ENCODE measurements at places on chromosomes 13 and 19.

DNA sequence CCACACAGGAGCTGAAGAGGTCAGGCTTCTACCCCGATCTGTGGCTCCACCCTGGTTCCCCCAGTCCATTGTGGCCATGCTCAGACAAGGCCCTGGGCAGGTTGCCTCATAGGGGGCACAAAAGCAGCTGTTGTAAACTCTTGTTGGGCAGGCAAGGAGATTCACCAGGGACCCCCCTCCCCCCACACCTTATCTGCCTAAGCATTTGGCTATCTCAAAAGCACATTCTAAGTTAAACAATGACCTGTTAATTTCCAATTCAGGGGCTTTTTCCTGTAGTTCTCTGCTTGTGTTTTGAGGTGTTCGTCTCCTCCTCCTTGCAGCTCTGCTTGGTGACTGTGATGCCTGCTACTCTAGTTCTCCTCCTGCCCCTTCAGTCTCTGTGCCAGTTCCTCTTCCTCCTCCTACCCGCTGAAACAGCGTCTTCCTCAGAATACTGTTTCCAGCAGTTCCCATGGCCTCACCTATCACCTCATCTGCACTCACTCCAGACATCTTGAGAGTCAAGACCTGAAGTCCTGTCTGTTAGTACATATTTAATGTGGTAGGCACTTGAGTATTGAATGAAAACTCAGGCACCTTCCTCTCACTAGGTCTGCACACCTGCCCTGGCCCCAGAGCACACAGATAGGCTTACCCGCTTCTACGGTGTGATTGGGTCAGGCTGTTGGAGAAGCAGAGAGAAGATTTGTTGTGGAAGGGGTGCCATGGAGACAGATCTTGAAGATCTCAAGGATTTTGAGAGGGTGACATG, 31.7 kb downstream of the SPATA13 start:
- H3K4me3 ChIP-seq = no peak overlapping the region
- no peaks in the 10 kb centered on the region for H3K27me3 ChIP-seq
- H3K27ac ChIP-seq = no peak overlapping the region
- H3K4me1 ChIP-seq = no peaks in the 10 kb centered on the region
- H3K36me3 ChIP-seq = no peaks in the 10 kb centered on the region
- no peak for DNase-seq

DNA sequence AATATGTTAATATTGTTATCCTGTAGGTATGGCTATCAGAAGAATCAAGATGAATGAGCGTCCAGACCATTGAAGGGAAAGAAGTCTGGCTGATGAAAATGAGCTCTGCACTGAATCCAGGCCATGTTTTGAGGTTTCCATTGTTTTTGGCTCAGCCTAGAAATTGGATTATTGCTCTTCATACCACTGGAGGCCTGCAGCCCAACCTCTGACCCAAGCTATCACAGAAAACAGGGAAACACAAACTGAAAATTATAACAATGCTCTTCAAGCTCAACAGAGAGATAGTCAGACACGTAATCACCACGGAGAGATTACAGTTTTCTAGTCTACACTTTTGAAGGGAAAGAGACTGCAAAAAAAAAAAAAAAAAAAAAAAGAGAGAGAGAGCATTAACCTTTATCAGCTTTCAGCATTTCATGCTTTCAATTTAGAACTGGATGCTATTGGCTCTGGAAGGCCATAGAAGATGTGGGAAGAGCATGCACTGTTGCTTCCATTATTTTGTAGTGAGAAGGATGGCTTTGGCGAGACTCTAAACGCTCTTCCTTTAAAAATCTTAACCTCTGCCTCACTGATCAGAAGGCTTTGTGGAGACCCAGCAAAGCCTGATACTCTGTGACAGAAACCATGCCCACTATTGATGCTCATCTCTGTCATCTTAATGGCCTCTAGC, 10.8 kb downstream of the EDNRB start:
- no peak for DNase-seq
- H3K27ac ChIP-seq = no peak overlapping the region
- H3K4me3 ChIP-seq = no peak overlapping the region
- H3K27me3 ChIP-seq = no peaks in the 10 kb centered on the region
- no peaks in the 10 kb centered on the region for H3K36me3 ChIP-seq

- no peak overlapping the region for H3K4me3 ChIP-seq
Observed at GRCh38 chr13:91247768-91248167, 99.7 kb upstream of the MIR17HG start.

DNA sequence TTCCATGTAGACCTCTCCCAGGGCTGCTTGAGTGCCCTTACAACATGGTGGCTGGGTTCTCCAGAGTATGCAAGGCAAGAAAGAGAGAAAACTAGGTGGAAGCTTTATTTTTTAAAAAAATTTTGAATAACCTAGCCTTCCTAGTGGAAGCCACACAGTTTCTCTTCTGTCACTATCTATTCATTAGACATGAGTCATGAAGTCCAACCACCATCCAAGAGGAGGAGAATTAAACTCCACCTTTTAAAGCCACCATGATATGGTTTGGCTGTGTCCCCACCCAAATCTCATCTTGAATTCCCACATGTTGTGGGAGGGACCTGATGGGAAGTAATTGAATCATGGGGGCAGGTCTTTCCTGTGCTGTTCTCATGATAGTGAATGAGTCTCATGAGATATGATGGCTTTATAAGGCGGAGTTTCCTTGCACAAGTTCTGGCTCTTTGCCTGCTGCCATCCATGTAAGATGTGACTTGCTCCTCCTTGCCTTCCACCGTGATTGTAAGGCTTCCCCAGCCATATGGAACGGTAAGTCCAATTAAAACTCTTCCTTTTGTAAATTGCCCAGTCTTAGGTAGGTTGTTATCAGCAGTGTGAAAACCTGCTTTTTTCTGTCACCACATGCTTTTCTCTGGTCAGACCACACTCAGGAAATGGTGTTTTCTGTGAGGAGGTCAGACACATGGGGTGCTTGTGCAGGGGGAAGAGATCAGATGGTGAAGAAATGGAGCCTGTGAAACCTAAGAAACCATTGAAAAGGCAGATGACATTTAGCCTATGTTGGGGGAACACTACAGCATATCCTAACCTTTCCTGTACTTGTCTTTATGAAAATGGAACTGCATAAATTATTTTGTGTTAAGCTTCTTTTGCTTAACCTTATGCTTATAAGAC, 57.7 kb downstream of the ANKRD10 start:
- no peaks in the 10 kb centered on the region for H3K27me3 ChIP-seq
- H3K4me3 ChIP-seq = no peak overlapping the region
- H3K4me1 ChIP-seq = no peaks in the 10 kb centered on the region
- H3K27ac ChIP-seq = no peak overlapping the region

DNA sequence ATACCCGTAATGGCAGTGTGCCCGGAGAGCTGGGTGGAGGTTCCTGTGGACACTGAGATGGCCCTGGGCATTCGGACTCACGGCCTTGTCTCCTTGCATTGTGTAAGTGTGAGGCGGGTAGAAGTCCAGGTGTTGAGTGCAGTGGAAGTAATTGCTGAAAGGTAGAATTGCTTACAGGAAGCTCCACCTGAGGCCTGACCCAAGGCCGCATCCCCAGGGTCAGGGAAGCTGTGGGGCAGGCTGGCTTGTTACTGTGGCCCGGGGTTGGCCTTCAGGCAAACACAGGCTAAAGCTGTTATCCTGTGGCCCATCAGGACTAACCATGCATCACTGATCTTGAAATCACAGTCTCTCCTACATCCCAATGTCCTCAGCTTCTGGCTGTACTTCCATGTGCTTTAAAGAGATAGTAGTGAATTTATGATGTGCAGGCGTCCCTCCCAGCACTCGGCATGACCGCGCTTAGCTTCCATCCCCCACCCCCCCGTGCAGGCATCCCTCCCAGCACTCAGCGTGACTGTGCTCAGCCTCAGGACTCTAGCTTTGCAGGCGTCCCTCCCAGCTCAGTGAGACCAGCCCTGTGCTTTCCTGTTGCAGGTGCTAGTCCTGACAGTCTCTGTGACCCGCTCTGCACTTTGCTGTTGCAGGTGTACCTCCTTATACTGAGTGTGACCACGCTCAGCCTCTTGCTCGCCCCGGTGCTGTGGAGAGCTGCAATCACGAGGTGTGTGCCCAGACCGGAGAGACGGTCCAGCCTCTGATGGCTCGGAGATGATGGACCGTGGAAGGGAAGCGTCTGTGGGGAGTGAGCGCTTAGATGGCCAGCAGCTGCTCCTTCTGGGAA, 35.6 kb upstream of the TFDP1 start:
- peaks cover 16% of the 10 kb centered on the region for H3K4me1 ChIP-seq
- peaks cover 16% of the 10 kb centered on the region for H3K36me3 ChIP-seq
- peak overlapping the region; percentile 68 for H3K27ac ChIP-seq
- peak overlapping the region; percentile 37 for H3K4me3 ChIP-seq
- no peaks in the 10 kb centered on the region for H3K27me3 ChIP-seq
- no peak for DNase-seq

GRCh38 chr13:33610438-33611120, 207.4 kb upstream of the RFC3 start:
- H3K27me3 ChIP-seq = no peaks in the 10 kb centered on the region
- H3K27ac ChIP-seq = peak overlapping the region; percentile 76
- peak overlapping the region; percentile 5 for H3K4me3 ChIP-seq

DNA sequence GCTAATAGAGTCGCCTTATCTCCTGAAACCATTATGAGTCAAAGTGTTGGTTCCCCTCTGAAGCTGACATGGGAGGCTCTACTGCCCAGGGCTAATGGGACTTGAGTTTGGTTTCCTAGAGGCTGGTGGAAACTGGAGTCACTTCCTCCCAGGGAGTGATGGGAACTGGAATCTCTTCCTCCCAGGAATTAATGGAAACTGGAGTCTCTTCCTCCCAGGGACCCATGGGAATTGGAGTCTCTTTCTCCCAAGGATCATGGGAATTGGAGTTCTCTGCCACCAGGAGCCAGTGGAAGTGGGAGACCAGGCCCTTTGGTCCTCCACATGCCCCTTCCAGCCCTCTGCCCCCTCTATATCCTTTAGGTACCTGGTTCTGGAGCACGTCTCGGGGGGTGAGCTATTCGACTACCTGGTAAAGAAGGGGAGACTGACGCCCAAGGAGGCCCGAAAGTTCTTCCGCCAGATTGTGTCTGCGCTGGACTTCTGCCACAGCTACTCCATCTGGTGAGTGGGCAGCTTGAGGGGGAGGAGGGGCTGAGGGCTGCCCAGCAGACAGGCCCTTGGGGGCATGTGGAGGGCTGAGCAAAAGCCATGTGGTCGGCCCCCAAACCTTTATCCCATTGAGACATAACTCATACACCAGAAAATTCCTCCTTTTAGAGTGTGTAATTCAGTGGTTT, 5.5 kb downstream of the BRSK1 start:
- peaks cover 15% of the 10 kb centered on the region for H3K4me1 ChIP-seq
- H3K36me3 ChIP-seq = no peaks in the 10 kb centered on the region
- H3K4me3 ChIP-seq = no peak overlapping the region
- H3K27me3 ChIP-seq = no peaks in the 10 kb centered on the region

DNA sequence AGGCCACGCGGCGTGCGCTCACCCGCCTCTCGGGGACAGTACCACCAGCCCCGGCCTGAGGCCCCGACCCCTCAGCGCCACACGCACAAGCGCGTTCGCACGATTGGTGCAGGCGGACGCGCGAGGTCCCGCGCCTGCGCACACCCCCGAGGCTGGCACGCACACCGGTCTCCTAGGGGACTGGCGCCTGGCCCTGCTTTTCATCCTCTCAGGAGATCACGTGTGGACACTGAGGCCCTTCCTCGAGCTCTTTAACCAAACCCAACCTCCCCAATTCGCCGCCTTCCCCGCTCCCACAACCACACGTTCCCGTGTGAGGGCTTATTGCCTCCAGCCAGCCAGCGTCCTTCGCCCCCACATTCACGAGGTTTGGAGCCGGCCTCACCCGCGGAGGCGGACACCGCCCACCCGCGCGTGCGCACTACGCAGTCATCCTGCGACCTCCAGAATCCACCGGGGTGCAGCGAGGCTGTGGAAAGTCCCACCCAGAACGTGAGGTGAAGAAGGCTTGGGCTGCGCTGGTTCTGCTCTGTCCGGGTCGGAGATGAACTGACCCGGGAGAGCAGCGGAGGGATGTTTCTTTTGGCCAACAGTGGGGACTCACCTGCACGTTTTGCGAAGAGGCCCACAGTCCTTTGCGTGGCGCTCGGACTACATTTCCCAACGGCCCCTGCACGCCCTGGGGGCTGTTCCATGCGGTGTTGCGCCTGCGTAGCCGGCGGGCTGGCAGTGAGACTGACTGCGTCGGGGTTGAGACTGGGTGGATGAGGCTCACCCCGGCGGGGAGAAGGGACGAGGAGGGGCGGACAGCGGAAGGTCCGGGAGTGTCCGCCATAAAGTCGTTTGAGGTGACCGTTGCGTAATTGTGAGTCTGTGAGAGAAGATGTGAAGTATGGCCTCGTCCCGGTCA, 539 bp upstream of the ZNF667 start:
- H3K36me3 ChIP-seq = peaks cover 2% of the 10 kb centered on the region
- H3K27me3 ChIP-seq = no peaks in the 10 kb centered on the region
- H3K4me3 ChIP-seq = peak overlapping the region; percentile 56
- peaks cover 21% of the 10 kb centered on the region for H3K4me1 ChIP-seq
- peak; percentile 96 for DNase-seq
- H3K27ac ChIP-seq = peak overlapping the region; percentile 82

GRCh38 chr13:25687471-25688225, 315.9 kb downstream of the ATP8A2 start:
- H3K4me1 ChIP-seq = no peaks in the 10 kb centered on the region
- H3K36me3 ChIP-seq = no peaks in the 10 kb centered on the region
- no peaks in the 10 kb centered on the region for H3K27me3 ChIP-seq
- no peak overlapping the region for H3K4me3 ChIP-seq
- no peak overlapping the region for H3K27ac ChIP-seq

- peaks cover 7% of the 10 kb centered on the region for H3K4me1 ChIP-seq
- no peaks in the 10 kb centered on the region for H3K27me3 ChIP-seq
- no peak for DNase-seq
- no peaks in the 10 kb centered on the region for H3K36me3 ChIP-seq
- H3K4me3 ChIP-seq = peak overlapping the region; percentile 2
Observed at GRCh38 chr19:4557971-4558941, 1.2 kb downstream of the SEMA6B start.

- DNase-seq = no peak
Observed at GRCh38 chr19:57314146-57314545, 6.1 kb upstream of the ZNF543 start.

DNA sequence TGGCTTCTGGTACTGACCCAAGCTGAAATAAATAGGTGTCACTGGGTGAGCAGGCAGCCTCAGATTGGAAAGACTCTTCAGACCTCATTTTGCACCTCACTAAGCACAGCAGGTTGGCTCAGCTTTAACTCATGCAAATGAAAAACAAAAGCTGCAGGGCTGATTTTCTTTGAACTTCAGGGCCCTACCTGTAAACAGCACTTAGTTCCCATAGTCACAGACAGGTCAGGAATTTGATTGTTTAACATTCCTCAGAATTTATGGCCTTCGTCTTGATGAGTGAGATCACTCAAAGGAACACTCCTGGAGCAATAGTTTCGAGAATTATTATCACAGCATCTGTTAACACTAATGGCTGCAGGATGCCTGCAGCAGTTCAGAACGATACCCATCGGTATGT, 718.5 kb downstream of the EFNB2 start:
- H3K27ac ChIP-seq = no peak overlapping the region
- H3K4me3 ChIP-seq = no peak overlapping the region
- H3K4me1 ChIP-seq = no peaks in the 10 kb centered on the region
- H3K27me3 ChIP-seq = no peaks in the 10 kb centered on the region

- H3K27me3 ChIP-seq = no peaks in the 10 kb centered on the region
- H3K4me3 ChIP-seq = no peak overlapping the region
- no peak for DNase-seq
- H3K27ac ChIP-seq = no peak overlapping the region
- no peaks in the 10 kb centered on the region for H3K4me1 ChIP-seq
Observed at GRCh38 chr19:3641515-3642269, 15.1 kb upstream of the CACTIN start.

GRCh38 chr19:33763633-33764371, 32.9 kb upstream of the KCTD15 start:
- no peaks in the 10 kb centered on the region for H3K36me3 ChIP-seq
- H3K27me3 ChIP-seq = peaks cover 8% of the 10 kb centered on the region
- no peaks in the 10 kb centered on the region for H3K4me1 ChIP-seq
- no peak overlapping the region for H3K4me3 ChIP-seq
- DNase-seq = no peak

Measured in sigmoid colon (tissue), 7 donors.